ENCODE measurements at places on chromosomes 13 and 19. TPM values are rescaled to one million over a fixed set of nuclear protein-coding genes. Genes with fewer than 3 reads are reported as not detected.

Gene BRD4
- total RNA-seq, result 26.1 TPM

Gene ODAD3
- total RNA-seq, result 1.0 TPM

Gene FCAR
- not detected for total RNA-seq

Gene IL17D
- total RNA-seq, result 1.0 TPM

Gene DCLK1
- 1.0 TPM for total RNA-seq

Gene CLIP3
- total RNA-seq, result 0.96 TPM

Gene PTPRS
- 23.0 TPM for total RNA-seq

Gene RPS16
- 7,147 TPM for total RNA-seq

Gene EDNRB
- total RNA-seq, result not detected

Gene CELF5
- total RNA-seq, result 0.53 TPM

Gene MISP
- total RNA-seq, result 92.7 TPM

Gene IFNL1
- total RNA-seq, result not detected

Gene CDC42EP5
- not detected for total RNA-seq

Gene VSTM1
- total RNA-seq, result 0.81 TPM

Gene PCDH20
- not detected for total RNA-seq

All from A549 treated with CpdA at 1 μM for 4 hours (cell line).